Fibroblast of villous mesenchyme (primary cell): ENCODE measurements at places on chromosomes 11 and 22. TPM values are rescaled to one million over a fixed set of nuclear protein-coding genes. Genes with fewer than 3 reads are reported as not detected.

GRCh38 chr22:48369789-48370507 lies 1457.7 kb downstream of the BRD1 start:
- no peak for DNase-seq

The SLC43A3 gene
- 16.4 and 26.3 TPM in 2 replicates for total RNA-seq

DNA sequence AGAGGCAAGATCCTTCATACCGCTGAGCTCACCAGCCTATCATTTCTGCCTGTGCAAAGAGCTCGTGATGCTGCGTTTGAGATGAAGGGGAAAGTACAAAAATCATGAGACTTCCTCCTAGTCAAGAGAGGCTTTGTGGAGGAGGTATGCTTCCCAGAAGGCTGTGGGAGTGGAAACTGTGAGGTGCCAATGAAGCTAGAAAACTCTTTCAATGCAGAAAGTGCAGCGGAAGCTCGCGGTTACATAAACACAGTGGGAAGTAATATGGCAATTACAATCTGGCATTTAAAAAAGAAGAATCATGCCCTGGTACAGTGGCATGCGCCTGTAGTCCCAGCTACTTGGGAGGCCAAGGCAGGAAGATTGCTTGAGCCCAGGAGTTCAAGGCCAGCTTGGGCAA lies 134.8 kb downstream of the EHF start:
- no peak for DNase-seq

DNA sequence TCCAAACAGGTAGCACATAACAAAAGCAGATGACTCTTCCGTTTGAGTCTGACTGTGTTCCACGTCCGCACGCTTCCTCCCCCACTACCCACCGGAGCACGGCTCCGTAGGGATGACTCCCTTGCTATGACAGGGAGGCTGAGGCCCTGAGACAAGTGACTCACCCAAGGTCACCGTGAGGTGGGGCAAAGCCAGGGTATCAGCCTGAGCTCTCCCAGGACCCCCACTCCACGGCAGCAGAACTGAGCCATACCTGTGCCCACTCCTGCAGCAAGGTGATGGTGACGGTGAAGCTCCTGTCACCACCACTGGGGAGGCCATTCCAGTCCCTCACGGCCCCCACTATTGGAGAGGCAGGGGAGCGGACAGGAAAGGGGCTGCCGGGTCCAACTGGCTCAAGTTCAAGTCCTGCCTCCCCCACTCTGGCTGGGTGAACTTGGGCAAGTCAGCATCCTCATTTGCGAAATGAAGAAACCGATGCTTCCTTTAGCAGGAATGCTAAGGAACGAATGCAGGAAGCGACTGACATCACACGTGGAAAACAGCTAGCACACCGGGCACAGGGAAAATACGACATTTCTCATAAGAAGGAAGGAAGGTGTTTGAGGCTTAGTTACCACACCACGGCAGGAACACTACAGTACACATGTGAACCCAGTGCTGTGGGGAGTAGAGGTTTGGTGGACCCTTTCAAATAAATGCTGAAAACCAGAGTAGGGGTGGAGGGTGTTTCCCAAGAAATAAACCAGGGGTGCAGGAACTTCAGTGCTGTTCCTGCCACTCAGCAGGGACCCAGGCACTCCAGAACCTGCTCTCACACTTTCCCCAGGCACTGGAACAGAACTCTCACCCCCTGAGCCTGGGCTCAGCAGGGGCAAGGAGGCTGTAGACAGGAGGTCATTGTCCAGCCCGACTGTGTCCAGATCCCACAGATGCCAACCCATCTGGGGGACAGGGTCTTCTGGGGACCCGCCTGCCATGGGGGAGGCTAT lies 32.4 kb upstream of the CBX7 start:
- DNase-seq, result peak; percentile 39

The SAA1 gene
- total RNA-seq, result 0.43 TPM in 1 of 2 replicates, not detected in the other

The ZP1 gene
- not detected in 2 replicates for total RNA-seq

GRCh38 chr11:112881461-112881860 lies 79.8 kb upstream of the NCAM1 start:
- DNase-seq, result peak; percentile 3

The CASP1 gene
- 31.1 and 37.4 TPM in 2 replicates for total RNA-seq

The SLC16A8 gene
- total RNA-seq, result under 0.01 TPM in 1 of 2 replicates, not detected in the other

DNA sequence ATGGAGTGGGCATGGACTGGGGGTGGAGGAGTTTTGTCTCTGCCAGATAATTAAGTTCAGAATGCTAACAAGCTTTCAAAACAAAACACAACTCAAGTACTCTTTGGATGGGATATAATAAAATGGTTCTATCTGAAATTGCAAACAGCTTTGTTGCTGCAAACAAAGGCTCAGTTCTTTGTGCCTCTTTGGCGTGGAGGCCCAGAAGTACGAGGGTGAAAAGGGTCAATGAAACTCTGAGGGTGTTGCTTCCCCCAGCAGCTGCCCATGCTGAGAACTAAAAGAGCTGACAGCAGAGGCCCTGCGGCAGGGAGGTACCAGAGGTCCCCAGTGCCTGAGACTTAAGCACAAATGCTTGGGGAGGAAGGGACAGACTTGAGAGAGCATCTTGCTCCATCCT lies 26.5 kb upstream of the IGSF22 start:
- DNase-seq, result no peak

The HPX gene
- under 0.01 TPM in 1 of 2 replicates, not detected in the other for total RNA-seq

The TMEM9B gene
- total RNA-seq, result 25.4 and 43.2 TPM in 2 replicates

DNA sequence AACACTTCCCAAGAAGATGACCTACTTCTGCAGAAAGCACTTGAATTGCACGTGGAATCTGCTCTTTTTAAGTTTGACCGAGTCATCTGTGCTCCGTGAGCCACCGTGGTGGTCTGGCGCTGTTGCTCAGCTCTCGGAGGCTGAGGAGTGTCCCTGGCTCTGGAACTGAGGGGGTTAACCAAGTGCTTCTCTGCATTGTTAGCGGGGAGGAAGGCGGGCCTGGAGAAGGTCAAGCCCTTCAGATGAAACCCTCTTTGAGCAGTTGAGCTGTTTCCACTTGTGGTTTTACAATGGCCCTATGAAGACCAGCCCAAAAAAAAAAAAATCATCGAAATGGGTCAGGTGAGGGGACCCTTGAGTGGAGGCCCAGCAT lies 286.4 kb downstream of the NTM start:
- no peak for DNase-seq

DNA sequence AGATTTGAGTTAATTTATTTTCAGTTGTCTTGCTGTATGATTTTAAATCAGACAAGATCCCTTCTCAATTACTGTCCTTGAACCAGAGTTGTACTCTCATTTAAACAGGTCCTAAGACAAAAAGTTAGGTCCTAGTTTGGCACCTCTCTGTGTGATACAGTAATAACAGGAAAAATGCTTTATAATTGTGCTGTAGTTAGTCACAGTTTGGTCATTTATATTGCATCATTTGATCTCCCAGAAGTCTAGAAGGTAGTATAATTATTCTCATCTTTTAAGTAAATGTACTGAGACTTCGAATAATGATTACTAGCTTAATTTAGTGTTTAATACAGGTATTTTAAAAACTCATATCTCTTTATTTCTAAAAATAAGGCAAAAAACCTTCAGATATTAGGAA lies 18.1 kb upstream of the LUZP2 start:
- no peak for DNase-seq

- DNase-seq, result peak; percentile 9
Measured at GRCh38 chr11:8258784-8259183, 4.9 kb downstream of the LMO1 start.

DNA sequence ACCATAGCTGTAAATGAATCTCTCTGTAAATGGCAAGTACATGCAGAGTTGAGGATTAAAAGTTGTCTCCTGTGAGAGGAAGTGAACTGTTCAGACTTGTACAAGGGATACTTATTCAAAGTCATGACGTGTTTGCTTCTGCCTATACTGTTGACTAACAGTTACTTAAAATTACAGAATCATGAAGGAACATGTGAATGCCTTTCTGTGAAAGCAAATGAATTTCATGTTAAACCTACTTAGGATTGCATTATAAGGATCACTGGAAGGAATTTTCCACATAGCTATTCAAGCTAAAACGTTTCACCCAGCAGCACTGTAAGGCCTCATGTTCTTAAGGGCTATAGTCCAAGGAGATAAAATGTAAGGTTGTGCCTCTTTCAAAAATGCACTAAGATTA lies 93.4 kb upstream of the BIRC3 start:
- peak; percentile 94 for DNase-seq

DNA sequence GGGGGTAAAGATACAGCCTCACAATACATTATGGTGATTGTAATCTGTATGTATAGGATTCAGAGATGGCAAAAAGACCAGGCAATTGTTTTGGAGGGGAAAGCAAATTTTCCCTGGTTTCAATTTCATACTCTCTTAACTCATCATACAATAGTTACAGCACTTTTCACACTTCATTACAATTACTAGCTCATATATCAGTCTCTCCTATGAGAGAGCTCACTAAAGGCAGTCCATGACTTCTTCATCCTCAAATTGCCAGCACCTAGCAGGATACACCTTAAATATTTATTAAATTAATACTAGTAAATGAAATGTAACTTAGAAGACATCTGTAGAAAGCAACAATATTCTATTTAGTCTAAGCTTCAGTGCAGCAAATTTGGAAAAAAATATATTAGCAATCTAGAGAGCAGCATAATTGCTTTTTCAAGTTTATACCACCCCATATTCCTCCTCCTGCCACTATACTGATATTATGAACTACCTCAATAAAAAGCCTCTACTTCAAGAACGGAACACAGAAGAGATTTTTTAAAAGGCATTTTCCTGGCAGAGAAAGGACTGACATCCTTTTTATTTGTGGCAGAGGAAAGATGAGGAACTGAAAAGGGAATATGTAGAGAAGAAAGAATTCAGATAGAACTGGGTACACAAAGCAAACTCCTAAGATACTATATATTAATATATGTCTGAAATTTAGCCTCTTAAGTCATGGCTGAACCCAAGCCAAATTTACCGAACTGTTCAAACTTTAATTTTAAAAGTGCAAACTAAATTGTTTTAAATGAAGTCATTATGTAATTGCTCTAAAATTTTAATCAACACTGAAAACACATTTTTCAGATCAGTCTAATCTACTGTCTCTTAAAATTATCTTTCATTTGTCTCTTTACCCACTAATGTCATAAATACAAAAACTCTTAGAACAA lies 27.7 kb downstream of the PICALM start:
- DNase-seq, result no peak

The DKK3 gene
- total RNA-seq, result 316 and 338 TPM in 2 replicates

GRCh38 chr11:68651208-68651984 lies 32.9 kb upstream of the GAL start:
- no peak for DNase-seq

GRCh38 chr11:131300439-131300717 lies 70.0 kb upstream of the NTM start:
- DNase-seq, result no peak

GRCh38 chr22:49012712-49013395 lies 814.8 kb downstream of the BRD1 start:
- no peak for DNase-seq

DNA sequence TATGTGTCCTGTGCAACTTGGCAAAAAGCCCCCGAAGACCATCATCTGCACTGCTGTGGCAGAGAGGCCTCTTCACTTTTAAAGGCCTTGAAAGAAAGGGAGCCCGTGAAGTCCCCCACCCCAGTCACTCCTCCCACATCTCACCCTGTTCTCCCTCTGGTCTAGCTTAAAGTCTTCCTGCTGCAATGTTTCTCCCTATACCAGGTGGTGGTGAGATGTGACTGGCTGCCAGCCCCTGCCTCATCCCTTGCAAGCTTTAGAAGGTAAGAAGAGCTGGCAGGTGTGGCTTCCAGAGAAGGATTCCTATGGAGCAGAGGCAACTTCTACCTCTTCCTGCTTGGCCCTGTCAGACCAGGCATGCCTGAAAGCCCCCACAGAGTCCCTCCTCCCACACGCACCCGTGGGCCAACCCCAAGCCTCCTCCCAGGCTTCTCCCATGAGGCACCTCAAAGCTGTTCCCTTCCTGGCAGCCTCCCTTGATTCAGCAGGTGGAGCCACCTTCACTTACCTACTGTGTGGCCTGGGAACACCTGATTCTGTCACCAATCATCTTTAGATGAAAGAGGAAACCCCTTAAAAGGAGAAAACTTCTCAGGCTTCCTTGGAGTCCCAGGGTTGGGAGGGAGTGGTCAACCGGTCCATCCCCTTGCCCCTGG lies 4.0 kb upstream of the TRIM29 start:
- DNase-seq, result no peak
